A549 treated with DMSO at 1 μM for 4 hours (cell line): ENCODE measurements at places on chromosomes 4 and X. TPM values are rescaled to one million over a fixed set of nuclear protein-coding genes. Genes with fewer than 3 reads are reported as not detected.

SLC16A2 gene
- 26.9 to 32.0 TPM (median 28.7 TPM) in 5 replicates for total RNA-seq

FHDC1 gene
- 0.38 to 0.62 TPM (median 0.42 TPM) in 5 replicates for total RNA-seq

CNGA1 gene
- 0.15 TPM in 1 of 5 replicates, not detected in the others for total RNA-seq

HPGD gene
- total RNA-seq = 47.4 to 52.9 TPM (median 51.7 TPM) in 5 replicates

PGAM4 gene
- total RNA-seq = 0.17 to 0.46 TPM (median 0.36 TPM) in 3 of 5 replicates, not detected in the others

RPA4 gene
- total RNA-seq = 0.21 to 0.45 TPM (median 0.38 TPM) in 5 replicates

SOWAHD gene
- 0.09 to 0.14 TPM (median 0.10 TPM) in 4 of 5 replicates, not detected in the other for total RNA-seq

TRAM1L1 gene
- 0.32 to 0.75 TPM (median 0.61 TPM) in 5 replicates for total RNA-seq

BEX2 gene
- 8.5 to 13.9 TPM (median 9.9 TPM) in 5 replicates for total RNA-seq

GSPT2 gene
- total RNA-seq = 8.3 to 9.7 TPM (median 9.3 TPM) in 5 replicates

SSX4B gene
- total RNA-seq = not detected in 5 replicates

LDB2 gene
- not detected in 5 replicates for total RNA-seq

MUC7 gene
- total RNA-seq = not detected in 5 replicates

PAGE1 gene
- 0.28 to 0.43 TPM in 2 of 5 replicates, not detected in the others for total RNA-seq

CCDC160 gene
- 0.06 to 0.14 TPM in 2 of 5 replicates, not detected in the others for total RNA-seq

HCFC1 gene
- 40.4 to 49.7 TPM (median 44.7 TPM) in 5 replicates for total RNA-seq

SLC10A7 gene
- 1.7 to 3.1 TPM (median 2.5 TPM) in 5 replicates for total RNA-seq

SMIM9 gene
- not detected in 5 replicates for total RNA-seq

ADH7 gene
- not detected in 5 replicates for total RNA-seq

VGLL1 gene
- not detected in 5 replicates for total RNA-seq

PPP4R3C gene
- total RNA-seq = not detected in 5 replicates

SPANXN3 gene
- not detected in 5 replicates for total RNA-seq

VCX2 gene
- not detected in 5 replicates for total RNA-seq
